ENCODE measurements at places on chromosomes 12 and 14.

DNA sequence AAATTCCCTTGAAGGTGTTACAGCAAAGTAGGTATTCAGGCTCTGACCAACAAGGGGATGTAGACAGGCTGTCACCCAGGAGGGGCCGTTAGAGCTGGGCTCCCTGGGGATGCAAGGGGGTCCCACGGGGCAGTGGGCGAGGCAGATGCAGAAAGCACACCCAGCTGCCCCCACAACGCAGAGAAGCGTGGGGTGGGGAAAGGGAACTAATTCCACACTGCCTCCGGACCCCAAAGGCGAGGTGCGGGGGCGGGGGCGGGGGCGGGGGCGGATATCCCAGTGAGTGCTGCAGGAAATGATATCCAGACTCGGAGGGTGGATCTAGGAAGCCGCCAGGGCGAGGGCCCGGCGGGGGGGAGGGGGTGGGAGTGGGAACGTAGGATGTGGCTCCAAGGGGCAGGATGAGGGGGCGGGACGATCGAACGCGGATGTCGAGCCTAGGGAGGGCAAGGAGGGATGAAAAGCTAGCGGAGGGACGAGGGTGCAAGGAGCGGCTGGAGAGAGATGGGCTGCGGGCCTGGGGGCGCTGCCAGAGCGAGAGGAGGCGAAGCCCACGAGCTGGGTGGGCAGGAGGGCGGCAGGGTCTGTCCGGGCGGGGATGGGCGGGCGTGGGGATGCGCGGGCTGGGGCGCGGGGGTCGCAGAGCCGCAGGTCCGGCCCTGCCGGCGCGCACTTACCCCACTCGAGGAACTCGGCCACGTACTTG, 874 bp downstream of the CDC42BPB start:
- no peak for DNase-seq

DNA sequence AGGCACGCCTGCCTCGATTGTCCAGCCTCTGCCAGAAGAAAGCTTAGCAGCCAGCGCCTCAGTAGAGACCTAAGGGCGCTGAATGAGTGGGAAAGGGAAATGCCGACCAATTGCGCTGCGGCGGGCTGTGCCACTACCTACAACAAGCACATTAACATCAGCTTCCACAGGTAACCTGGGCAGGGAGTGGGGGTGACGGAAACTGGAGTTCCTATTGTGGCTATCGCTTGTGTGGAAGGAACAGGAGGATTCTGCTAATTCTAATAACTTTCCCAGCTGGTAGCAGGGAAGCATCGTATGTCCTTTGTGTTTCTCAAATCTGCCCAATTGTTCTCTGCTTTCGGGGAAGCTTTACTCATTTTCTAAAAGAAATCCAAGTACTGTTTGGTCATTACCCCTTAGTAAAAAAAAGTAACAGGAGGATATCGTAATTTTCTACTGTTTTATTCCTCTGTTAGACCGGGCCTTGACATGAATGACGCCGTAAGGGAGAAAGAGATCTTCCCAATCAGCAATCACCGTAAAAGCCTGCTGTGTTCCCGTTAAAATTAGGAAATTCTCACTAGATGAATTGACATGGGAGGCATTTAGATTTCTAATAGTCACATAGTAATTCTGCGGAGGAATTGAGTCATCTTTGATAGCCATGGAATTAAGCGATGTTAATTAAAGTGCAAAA, 449 bp downstream of the THAP2 start:
- DNase-seq: no peak

GRCh38 chr14:92595267-92595666, 81.7 kb downstream of the RIN3 start:
- DNase-seq: no peak

- DNase-seq: no peak
Measured at GRCh38 chr12:115268451-115268850, 584.5 kb upstream of the TBX3 start.

DNA sequence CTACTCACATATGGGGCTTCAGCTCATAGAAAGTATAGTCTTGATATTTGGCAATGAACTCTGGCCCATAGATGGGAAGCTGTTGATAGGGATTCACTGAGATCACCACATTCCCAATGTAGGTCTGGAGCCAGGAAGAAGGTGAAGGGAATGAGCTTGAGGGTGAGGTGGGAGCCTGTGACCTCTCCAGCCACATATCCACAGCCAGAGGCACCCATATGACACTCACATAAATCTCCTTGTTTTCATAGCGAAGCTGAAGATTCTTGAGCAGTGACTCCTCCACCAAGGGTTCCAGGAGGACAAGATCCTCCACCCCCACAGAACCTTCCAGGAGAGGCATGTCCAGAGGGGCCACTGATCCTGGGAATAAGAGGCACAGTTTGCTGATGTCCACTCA, 1.9 kb downstream of the MYO1A start:
- no peak for DNase-seq

- DNase-seq: no peak
Measured at GRCh38 chr14:103385929-103386712, 906 bp downstream of the MARK3 start.

DNA sequence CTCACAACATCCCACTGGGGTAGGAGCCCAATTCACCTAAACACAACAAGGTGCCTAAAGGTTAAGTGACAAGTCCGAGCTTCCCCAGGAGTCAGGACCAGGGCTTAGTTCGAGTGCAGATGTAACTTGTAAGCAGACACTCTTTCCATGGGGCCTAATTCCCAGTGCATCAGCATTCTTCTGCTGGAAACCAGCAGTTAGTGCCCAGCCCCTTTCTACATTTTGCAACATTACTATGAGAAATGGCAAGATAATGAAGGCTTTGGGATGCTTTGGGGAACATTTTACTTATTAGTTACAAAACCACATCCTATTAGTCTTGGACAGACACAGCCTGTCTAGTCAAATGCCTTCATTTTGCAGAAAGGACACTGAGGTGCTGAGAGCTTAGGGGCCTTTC, 179.8 kb downstream of the CALM1 start:
- no peak for DNase-seq

GRCh38 chr14:28774764-28775735, 8.5 kb downstream of the FOXG1 start:
- no peak for DNase-seq

- DNase-seq: no peak
Measured at GRCh38 chr12:119384340-119384739, 49.8 kb downstream of the CCDC60 start.

DNA sequence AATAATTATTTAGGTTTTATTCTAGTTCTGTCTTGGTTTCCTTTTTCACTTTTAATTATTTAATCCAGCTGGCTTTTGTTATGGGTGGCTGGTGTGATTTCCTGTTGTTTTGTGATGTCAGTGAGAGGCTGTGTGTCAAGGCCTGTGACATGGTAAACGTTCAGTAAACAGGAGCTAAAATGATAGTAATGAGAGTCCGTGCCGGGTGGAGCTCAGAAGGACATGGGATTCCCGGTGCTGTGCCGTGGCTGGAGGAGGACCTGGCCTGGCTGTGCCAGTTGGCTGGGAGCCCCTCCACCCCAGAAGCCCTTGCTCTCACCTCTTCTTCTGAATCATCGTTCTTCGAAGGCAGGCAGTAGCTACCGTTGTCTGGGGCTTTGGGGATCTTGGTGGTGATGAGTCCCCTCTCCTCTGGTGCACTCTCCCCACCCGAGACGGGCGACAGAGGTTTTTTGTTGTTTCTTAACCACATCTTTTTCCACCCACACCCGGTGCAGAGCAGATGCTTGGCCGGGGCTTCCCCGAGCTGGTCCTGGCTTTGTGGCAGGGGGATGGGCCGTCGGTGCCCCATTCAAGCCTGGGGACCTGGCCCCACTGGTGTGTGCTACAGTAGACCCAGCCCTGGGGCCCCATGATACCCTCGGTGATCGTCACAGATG, 29.1 kb downstream of the SH2B3 start:
- peak; percentile 86 for DNase-seq

- DNase-seq: no peak
Measured at GRCh38 chr14:93914278-93914677, 12.9 kb upstream of the FAM181A start.

DNA sequence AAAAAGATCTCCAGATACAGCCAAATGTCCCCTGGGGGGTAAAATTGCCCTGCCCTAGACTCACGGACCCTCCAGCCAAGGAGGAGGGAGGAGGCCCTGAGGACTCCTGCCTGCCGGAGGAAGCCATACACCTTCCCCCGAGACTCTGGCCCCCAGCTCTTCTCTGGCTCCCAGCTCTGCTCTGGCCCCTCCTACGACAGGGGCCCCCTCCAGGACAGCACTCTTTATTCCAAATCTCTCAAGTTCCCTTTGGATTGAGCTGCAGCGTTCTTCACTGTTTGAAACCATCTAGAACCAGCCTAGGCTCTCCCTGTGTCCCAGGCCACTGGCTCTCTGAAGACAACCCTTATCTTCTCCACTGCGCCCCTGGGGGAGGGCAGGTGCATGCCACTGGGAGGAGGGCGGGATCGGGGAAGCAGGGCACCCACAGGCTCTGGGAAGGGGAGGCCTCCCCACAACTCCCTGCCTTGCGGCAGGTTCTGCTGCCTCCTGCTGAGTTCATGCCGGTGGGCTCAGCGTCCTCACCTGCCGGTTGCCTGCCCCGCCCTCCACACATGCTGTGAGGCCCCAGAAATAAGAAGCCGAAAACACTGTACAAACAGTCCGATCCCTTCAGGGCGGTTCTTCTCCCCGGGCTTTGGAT, 112.7 kb downstream of the DICER1 start:
- no peak for DNase-seq

DNA sequence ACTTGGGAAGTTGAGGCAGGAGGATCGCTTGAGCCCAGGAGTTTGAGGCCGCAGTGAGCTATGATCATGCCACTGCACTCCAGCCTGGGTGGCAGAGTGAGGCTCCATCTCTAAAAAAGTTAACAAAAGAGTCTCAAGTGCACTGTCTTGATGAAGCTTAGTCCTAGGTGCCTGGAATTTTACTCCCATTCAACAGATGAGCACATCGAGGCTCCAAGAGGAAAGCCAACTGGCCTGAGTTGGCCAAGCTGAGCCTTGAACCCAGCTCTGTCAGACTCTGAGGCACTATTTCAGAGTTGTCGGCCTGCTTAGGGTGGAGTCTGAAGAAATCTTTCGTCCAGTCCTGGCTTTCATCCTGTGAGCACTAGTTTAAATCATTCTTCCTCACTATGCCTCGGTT, 98.1 kb upstream of the MAP1LC3B2 start:
- DNase-seq: no peak

- DNase-seq: peak; percentile 86
Measured at GRCh38 chr12:54214553-54215406, 26.0 kb upstream of the SMUG1 start.

DNA sequence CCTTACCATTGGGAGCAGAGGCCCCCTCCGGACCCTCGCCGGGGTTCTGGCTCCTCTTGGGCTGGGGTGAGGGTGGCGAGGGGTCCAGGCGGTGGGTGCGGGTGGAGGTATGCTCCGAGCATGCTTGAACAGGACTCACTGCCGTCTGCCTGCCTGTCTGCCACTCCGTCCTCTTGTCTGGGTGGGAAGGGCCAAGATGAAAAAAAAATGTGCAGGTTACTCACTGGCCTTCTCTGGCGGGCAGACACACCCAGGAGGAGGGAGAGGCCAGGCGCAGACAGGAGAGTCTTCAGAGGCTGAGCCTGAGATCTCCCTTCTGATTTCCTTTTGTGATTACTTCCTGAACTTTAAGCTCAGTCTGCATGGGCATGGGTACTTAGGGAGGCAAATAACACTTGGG, 76.1 kb downstream of the STON2 start:
- DNase-seq: no peak

DNA sequence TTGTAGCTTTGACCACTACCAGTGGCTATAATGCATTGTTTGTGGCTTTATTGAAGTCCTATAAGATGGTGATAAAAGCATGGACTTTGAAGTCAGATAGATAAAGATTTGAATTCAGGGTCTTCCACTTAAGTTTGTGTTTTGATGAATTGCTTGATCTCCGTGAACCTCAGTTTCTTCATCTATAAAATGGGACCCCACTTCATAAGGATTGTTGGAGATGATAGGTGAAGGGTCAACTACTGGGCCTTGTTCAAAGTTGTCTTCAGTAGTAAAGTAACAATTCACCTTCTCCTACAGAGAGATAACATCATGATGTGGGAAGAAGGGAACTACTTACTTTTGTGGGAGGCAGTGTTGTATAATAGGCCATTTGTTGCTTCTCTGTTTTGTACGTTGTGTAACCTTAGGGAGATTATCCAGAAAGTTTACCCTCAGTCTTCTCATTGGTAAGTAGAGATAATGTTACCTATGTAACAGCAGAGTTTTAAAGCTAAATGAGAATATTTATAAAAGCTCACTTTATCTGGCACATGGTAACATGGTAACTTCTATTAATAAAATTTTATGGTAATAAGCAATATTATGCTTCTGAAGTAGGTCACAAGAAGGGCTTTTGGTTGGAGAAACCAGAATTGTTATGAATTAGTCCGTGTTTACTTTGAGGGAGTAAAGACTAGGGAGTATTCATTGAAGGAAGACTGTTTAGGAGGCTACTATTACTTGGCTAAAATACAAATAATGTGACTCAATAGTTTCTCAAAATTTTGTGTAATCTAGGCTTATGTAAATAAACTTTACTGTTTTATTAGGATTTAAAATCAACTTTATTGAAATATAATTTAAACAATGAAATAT, 15.1 kb downstream of the ADIPOR2 start:
- no peak for DNase-seq

DNA sequence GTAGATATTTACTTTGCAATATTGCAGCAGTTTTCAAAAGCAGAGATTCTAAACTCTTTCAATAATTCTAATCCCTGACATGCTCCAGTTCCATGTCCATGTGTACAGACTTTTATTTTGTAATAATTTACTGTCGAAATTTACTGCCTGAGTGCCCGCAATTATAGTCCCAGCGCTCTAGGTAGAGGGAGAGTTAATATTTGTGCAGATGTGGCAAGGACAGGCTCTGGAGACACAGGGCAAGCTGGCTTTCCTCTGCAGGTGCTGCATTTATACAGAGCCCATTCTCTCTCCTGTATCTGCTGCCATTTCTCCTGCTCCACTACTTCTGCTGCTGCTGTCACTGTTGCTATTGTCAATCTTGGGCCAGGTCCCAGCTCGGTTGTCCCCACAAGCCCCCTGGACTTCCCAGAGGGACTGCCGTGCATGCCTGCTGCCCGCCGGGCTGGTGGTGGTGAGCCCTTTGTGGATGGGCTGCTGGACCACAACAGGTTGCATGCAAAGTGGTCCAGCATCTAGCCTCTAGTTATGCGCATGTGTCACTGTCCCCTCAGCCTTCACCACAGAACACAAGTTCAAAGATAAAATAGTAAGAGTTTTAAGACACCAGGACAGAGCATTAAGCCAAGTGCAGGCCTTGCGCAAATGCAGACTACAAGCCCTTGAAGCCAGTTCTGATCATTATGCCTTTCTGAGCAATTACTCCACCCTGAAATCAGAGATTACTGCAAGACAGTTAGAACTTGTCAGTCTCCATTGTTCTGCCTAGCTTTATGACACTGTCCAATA, 40.8 kb upstream of the CSRP2 start:
- DNase-seq: no peak

GRCh38 chr14:96098309-96098998, 59.3 kb downstream of the C14orf132 start:
- no peak for DNase-seq

Measured in T-helper 2 cell (primary cell).